ENCODE measurements at places on chromosomes 11 and 22. TPM values are rescaled to one million over a fixed set of nuclear protein-coding genes. Genes with fewer than 3 reads are reported as not detected.

The TIGD3 gene
- 0.43 TPM for total RNA-seq

The KRTAP5-9 gene
- total RNA-seq, result not detected

The KRTAP5-2 gene
- not detected for total RNA-seq

The ZP1 gene
- total RNA-seq, result not detected

The C11orf97 gene
- total RNA-seq, result not detected
